Renal cortical epithelial cell (primary cell): ENCODE measurements at places on chromosomes 5 and 9.

DNA sequence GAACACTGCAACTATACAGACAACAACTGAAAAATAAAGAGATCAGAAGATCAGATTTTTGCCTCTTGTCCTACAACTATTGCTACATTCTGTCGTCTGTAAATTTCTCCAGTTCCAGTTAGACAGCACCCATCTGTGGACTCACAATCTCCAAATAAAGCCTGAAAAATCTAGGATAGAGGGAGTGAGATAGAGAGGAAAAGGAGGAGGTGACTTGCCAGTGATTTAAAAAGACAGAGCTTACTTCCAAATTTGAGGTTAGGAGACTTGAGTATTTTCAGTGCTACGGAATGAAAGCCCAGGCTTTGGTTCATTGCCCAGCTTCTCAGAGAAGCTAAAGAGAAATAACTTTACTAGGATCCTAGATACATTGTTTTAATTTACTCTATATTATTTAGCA, 63.6 kb downstream of the PTCD2 start:
- DNase-seq: no peak

DNA sequence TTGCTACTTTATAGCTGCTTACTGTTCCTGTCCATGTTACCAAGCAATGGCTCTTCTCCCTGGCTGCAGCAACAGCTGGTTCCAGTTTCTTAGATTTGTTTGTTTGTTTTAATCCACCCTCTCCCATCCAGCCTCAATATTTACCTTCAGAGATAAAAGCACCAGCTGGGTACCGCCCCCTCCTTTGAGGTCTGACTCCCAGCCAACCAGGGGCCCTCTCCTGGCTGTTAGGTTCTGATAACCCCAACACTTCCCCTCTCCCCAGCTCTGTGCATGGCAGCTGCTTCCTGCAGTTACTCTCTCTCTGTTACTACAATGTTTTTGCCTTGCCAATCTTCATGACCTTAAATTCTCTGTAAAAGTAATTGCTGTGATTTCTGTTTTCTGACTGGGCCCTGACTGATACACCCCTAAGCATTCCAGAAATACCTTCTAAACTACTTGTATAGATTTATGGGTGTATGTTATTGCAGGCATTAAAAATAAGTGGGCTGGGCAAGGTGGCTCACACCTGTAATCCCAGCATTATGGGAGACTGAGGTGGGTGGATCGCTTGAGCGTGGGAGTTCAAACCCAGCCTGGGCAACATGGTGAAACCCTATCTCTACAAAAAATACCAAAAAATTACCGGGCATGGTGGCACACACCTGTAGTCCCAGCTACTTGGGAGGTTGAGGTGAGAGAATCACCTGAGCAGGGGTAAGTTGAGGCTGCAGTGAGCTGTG, 2.6 kb upstream of the GCNT1 start:
- DNase-seq: peak; percentile 72

- DNase-seq: peak; percentile 90
Measured at GRCh38 chr5:123673107-123673506, 161.1 kb downstream of the CSNK1G3 start.

- DNase-seq: no peak
Measured at GRCh38 chr9:91710158-91710557, 239.9 kb downstream of the ROR2 start.

DNA sequence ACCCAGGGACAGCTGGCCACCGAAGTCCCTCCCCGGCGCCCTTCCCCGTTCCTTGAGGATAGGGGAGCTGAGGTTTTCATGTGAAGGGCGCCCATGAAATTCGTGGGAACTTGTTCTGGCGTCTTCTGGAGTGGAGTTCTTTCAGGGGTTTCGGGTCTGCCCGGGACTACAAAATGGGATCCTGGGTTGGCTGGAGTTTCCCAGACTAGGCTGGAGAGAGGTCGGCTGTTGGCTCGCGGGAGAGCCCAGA, 3.6 kb upstream of the RGMB start:
- no peak for DNase-seq

DNA sequence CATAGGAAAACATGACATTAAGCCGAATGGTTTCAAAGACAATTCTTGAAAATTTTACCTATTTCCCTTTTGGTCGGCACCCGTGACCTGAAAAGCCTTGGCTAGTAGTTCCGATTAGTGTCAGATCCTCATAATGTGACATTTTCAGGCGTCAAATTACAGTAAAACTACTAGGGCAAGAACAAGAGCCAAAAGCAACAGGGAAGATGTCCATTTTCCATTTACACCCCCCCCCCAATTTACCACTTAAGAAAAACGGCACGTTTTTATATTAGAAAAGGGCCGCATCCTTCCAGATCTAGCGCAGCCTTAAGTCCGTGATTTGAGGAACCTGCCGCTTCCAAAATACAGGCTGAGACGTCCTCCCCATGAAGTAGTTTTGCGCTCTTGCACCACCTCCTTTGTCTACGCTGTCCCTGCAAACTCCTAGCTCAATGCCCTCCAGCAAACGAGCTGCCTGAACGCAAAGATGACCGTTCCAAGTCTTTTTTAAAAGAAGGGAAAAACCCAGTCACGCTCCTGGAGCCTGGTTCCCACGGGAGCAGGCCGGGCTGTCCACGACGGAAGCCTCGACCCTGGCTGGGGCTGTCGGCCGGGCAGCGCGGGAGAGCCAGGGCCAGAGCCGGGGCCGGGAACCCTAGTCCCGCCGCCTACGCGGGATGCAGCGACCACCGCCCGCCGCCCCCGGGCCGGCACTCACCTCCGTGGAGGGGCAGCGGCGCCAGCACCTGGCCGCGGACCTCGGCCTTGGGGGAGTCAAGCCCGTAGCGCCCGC, 616 bp downstream of the RNF130 start:
- peak; percentile 53 for DNase-seq

GRCh38 chr5:39024884-39025283, 49.3 kb downstream of the RICTOR start:
- no peak for DNase-seq

DNA sequence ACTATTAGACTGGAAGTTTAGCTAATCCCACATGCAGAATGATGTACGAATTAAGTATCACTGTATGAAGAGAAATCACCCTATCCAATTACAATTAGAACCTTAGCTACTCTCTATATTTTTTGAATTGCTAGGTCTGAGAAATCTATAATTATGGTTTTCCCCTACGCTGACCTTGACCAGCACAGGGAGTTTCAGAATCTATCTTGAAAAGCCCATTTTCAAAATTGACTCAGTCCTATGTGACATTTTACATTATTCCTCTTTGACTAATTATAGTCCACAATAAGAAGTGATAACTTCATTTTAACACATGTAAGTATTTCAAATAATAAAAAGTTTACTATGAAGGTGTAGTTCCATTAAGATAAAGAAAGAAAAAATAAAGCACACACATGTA, 21.5 kb downstream of the NUDT12 start:
- DNase-seq: no peak

DNA sequence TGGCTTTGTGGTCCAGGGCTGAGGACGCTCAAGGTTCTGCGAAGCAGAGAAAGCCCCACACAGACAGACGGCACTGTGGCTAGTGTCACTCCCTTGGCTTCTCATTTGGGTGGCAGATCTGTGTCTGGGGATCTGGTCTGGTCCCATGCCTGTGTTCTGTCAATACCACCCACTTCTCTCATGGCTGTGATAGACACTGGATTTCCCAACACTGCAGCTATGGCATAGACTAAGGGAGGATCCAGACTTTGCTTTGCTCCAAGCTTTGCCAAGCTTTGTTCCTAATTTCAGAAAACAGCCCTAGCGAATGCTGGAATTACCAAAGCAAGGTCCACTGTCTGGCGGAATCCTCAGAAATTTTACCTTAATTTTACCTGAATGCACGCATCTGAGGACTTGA, 62.1 kb downstream of the GADD45G start:
- DNase-seq: no peak

- DNase-seq: peak; percentile 32
Measured at GRCh38 chr5:109313127-109313526, 96.6 kb downstream of the PJA2 start.
